ENCODE measurements at places on chromosomes 4 and X.

- no peak for DNase-seq
Observed at GRCh38 chr4:136484996-136485395, 1047.3 kb downstream of the PCDH18 start.

GRCh38 chrX:140767646-140768045 is 58.1 kb downstream of the LINC00632 start:
- no peak for DNase-seq

- DNase-seq = no peak
Observed at GRCh38 chr4:4689694-4690440, 148.0 kb upstream of the STX18 start.

- peak; percentile 49 for DNase-seq
Observed at GRCh38 chr4:141636771-141637460, 533 bp downstream of the IL15 start.

GRCh38 chr4:26132858-26133257 is 188.0 kb upstream of the RBPJ start:
- no peak for DNase-seq

GRCh38 chr4:83128240-83128929 is 13.9 kb upstream of the PLAC8 start:
- DNase-seq = peak; percentile 91

- no peak for DNase-seq
Observed at GRCh38 chr4:109665783-109666485, 37.3 kb downstream of the CASP6 start.

GRCh38 chrX:132375941-132376340 is 112.9 kb downstream of the MBNL3 start:
- no peak for DNase-seq

DNA sequence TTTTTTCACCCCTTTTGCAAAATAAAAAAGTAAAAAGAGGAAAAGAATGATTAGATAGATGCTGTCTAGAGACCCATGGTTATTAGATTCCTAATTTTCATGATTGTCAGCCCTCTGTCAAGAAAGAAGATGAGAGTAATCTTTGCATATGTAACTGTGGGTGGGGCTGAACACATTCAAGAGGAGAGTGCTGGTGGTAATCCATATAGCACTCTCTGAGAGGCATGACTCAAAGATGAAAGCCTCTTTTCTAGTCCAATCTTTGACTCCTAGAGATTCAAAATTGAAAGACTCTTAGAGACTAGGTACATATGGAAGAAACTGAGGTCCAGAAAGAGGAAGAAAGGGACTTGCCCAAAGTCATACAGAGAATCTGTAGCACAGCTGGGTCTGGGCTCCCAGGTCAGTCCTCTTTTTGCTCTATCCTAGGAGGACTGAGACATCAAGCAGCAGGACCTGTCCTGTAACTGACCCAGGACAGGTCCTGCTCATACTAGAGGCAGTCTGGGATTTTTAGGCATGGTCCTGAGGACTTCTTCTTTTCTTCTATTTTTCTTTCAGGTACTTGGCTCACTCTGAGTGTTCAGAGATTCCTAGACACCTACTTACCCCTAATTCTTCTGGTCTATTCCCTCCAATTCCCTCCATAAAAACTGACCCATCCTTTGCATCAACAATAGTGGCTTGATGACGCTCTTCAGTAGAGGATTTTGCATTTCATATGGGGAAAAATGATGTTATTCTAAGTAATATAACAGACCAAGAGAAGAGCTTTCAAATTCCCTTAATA is 23.8 kb downstream of the VSIG4 start:
- DNase-seq = no peak

- no peak for DNase-seq
Observed at GRCh38 chr4:18578307-18578706, 556.8 kb upstream of the LCORL start.

DNA sequence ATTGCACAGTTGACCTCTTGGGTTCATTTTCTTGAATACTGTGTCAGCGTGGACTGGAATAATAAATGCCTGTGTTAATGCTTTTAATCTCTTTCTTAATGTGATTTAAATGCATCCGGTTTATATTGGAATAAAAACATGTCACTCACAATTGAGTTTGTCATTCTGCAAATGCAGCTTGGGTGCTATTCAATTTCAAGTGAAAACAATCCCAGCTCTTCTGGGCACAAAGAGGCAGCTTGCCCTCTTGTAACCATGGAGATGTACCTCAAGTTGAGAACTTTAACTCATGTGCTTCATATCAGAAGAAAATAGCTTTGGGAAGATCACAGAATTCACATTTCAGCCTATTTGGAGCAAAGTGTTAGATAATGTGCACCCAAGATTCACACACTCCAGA is 355.7 kb upstream of the GNPDA2 start:
- no peak for DNase-seq

GRCh38 chr4:71404049-71404448 is 65.2 kb downstream of the SLC4A4 start:
- no peak for DNase-seq

DNA sequence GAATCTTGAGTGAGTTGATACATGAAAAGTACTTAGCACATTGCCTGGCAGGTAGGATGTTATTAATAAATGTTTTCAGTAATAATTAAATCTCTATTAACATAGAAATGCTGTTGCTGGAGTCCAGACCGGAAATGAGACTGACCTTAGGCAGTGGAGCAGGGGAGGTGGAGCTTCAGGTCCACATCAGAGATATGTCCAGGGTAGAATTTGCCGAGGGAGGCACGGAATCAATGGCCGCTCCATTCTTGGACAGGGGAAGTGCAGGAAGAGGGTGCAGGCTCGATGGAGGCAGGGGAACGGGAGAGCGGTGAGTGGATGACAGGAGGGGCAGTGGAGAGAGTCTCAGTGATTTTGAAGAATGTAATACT is 107.3 kb downstream of the GATB start:
- DNase-seq = no peak

- DNase-seq = no peak
Observed at GRCh38 chr4:127604949-127605709, 27.6 kb upstream of the INTU start.

DNA sequence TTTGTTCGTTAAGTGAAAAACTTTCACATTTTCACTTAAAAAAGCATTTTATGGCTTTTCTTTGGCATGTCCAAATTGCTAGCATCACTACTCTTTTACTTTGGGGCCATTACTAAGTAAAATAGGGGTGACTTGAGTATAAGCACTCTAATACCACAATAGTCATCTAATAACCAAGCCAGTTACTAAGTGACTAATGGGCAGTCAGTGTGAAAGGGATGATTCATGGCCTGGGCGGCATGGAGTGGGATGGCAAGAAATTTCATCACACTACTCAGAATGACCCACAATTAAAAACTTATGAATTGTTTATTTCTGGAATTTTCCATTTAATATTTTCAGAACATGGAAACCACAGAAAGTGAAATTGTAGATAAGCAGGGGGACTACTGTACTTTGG is 60.9 kb downstream of the BMP15 start:
- DNase-seq = no peak

DNA sequence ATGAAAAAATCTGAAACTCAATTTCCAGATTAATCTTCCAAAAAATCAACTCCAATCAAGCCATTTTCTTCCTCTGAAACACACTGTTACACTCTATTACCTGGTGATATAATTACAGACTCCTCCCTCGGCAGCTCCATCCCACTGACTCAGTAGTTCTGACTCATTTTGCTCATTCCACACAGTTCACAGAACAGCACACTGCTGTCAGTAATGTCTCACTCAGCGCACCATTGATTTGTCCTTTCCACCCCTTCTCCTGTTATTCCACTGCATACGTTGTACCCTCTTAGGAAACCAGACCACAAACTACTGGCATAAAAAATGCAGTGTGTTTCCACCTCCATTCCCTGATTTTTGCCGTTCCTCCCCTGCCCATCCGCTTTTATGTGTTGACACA is 212.7 kb downstream of the SLIT2 start:
- DNase-seq = peak; percentile 75

DNA sequence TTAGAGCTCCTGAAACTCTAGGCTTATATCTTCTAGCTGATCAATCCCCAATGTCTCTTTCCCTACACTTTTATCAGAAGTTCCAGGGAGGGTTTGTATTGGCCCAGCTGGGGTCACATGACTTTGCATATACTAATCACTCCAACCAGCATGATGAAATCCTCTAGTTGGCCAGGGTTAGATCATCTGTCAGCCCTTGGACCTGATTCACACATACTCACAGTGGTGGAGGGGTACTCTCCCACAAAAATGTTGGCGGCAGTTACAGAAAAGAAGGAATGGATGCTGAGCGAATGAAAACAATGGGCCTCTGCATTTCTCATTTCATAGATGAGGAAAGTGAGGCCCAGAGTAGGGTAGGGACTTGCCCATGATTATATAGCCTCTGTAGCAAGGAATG is 151.1 kb downstream of the PJA1 start:
- DNase-seq = peak; percentile 51

- no peak for DNase-seq
Observed at GRCh38 chr4:182847576-182848450, 69.4 kb downstream of the DCTD start.

- no peak for DNase-seq
Observed at GRCh38 chr4:174520660-174521059, 1.6 kb downstream of the HPGD start.

DNA sequence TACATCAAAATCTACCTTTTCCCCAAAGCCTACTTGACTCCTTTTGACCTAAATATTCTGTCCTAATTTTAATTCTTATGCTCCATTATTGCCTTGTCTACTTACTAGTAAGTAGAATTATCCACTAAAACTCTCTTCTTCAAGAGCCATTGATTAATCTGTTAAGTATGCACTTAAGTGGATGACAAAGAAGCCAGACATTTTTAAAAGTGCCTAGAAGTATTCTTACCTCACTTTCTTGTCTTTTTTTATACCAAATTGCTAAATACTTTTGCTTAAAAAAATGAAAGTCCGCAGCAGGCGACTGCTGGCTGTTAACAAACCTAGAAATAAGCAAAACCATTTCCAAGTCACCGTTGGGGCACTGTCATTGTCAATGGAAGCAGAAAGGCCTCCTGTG is 20.1 kb upstream of the FRMPD4 start:
- DNase-seq = no peak

GRCh38 chr4:177339477-177340374 is 30.1 kb downstream of the NEIL3 start:
- DNase-seq = no peak

- DNase-seq = no peak
Observed at GRCh38 chrX:109596015-109596414, 29.0 kb downstream of the KCNE5 start.

GRCh38 chr4:3302173-3302785 is 9.5 kb downstream of the RGS12 start:
- DNase-seq = no peak

- DNase-seq = peak; percentile 64
Observed at GRCh38 chr4:71293705-71294104, 45.1 kb upstream of the SLC4A4 start.

GRCh38 chrX:78922754-78923153 is 22.4 kb upstream of the P2RY10 start:
- no peak for DNase-seq

- DNase-seq = no peak
Observed at GRCh38 chr4:129438456-129438981, 342.6 kb downstream of the C4orf33 start.

DNA sequence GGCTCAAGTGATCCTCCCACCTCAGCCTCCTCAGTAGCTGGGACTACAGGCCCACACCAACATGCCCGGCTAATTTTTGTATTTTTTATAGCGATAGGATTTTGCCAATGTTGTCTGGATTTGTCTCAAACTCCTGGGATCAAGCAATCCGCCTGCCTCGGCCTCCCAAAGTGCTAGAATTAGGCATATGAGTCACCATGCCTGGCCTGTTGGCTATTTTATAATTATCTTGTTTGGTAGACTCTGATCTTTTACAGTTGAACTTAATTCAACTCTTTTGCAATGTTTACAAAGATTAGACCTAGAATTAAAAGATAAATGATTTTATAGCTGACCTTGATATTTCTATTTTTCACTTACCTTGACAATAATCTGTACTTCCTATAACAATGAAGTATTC is 18.0 kb downstream of the DCK start:
- no peak for DNase-seq

DNA sequence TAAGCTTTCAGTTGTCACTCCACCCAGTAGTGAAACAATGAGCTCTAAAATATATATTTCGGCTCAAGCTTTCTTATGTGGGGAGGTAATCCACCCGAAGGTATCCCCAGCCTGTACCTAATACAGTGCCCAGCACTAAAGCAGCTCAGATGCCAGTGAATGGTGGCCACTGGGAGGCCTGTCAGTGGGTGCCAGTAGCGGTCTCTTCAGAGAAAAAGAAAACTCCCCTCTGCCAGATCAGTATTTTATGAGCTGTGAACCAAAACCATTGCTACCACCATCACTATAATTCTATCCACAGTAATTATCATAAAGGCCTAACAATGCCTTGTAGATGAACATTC is 835 bp upstream of the NFKB1 start:
- DNase-seq = no peak

GRCh38 chr4:78464265-78464664 is 87.3 kb upstream of the ANXA3 start:
- DNase-seq = peak; percentile 3

DNA sequence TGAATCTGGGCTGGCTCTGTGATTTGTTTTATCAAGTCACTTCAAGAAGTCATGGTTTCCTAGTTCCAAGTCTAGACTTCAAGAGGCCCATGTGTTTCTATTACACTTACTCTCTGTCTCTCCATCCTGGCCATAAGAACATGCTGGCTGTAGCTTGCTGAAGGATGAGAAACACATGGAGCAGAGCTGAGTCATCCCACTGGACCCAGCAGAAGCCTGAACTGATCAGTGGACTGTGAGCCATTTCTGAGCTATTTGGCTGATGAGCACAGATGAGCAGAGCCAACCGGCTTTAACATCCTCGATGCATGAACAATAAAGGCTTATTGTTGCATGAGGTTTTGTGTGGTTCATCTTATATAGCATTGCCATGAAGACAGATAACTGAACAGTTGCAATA is 290.6 kb upstream of the BOD1L1 start:
- DNase-seq = peak; percentile 73

- no peak for DNase-seq
Observed at GRCh38 chr4:99395595-99396364, 39.4 kb downstream of the ADH7 start.

GRCh38 chr4:72665171-72665968 is 96.3 kb upstream of the ADAMTS3 start:
- DNase-seq = no peak

DNA sequence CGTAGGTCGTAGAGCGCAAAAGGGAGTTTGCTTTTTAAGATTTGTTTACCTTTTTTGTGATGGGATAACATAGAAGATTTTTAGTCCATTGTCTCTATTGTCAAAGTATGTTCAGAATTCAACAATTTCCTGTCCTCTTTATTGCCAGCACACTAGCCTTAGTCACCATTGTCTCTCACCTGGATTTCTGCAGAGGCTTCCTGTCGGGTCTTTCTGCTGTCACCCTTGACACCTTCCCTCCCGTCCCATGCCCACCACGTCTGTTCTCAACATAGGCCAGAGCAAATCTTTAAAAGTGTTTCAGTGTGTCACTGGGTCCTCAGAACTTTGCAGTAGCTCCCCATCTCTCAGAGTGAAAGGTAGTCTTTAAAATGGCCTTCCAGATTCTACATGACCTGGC is 323.9 kb downstream of the TENM3 start:
- DNase-seq = no peak

GRCh38 chr4:142523111-142523510 is 323.0 kb downstream of the INPP4B start:
- DNase-seq = no peak

Data from NCI-H226 (cell line).